ENCODE measurements at places on chromosomes 7 and 10.

GRCh38 chr7:816751-817671 lies 15.3 kb upstream of the SUN1 start:
- DNase-seq: no peak

- DNase-seq: no peak
Measured at GRCh38 chr7:65448816-65449504, 75.3 kb downstream of the ZNF92 start.

GRCh38 chr10:12750526-12751201 lies 250.8 kb downstream of the CCDC3 start:
- no peak for DNase-seq

GRCh38 chr10:485776-486175 lies 203.7 kb downstream of the DIP2C start:
- DNase-seq: no peak

DNA sequence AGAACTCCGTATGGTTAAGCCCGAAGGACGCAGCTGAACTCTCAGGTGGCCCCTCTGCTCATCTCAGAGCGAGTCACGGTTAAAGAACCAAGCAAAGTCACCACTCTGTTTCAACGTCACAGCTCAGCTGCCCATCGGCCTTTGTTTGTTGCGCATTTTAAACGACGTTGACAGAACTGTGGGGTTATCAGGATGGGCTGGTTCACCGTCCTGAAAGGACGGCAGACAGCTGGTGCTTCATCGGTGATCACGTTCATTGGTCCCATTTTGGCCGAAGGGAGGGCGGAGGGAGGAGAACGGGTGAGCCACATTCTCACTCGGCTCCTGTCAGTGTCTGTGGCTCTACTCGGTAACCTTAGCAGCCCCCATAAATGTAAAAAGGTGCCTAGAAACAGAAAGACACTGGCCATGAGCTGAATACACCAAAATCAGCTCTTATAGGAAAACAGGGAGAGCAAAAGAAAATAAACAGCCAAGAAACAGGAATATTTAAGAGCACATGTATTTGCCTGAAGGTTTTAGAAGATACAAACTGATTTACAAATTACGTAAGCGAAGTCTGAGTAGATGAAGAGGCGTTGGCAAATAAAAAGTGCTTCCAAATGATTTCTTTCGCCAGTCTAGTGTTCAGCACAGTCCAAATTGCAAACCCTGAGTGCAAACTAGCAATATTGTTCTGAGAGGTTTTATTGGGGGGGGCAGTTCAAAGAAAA lies 8.4 kb downstream of the PRKAG2 start:
- DNase-seq: no peak

DNA sequence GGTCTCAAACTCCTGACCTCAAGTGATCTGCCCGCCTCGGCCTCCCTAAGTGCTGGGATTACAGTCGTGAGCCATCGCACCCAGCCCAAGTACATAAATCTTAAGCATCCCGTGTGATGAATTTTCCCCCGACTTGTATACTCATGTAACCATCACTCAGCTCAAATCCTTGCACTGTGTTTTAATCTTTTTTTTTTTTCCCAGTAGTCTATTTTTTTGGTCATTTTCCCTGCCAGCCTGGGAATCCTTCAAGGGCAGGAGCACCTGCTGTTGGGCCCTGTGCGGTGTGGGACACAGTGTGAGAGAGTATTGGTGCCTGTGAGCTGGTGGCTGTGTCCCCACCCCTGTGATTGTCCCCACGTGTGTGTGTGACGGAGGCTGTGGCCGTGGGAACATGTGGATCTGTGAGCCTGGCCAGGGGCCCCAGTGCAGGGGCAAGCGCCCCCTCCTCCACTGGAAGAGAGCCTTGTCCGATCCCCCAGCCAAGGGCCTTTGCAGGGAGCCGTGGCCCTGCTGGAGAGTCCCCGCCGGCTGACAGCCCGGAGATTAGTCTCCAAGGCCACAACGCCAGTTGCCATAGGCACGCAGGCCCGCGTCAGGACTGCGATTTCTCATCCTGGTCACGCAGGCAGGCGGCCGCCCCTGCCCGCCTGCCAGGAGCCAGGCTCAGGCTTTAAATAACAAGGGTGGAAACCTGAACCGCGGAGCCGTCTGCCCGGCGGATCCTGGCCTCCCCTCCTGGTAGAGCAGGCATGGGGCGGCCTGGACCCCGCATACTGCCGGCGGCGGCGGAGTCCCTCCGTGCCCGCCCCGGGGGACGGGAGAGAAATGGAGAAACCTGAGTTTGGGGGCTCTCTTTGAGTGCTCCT lies 26.5 kb downstream of the GTF2IRD1 start:
- no peak for DNase-seq

DNA sequence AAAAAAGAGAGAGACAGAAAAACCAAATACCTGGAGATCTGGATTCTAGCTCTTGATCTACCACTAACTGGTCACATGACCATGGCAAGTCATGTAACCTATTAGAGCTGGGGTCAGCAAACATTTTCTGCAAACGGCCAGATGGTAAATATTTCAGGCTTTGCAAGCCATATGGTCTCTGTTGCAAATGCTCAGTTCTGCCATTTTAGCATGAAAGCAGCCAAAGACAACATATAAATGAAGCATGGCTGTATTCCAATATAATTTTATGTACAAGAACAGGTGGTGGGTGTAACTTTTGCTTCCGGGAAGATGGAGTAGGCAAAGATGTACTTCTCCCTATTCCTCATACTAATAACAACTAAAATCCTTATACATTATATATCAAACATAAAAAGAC lies 6.7 kb downstream of the FRA10AC1 start:
- DNase-seq: no peak

DNA sequence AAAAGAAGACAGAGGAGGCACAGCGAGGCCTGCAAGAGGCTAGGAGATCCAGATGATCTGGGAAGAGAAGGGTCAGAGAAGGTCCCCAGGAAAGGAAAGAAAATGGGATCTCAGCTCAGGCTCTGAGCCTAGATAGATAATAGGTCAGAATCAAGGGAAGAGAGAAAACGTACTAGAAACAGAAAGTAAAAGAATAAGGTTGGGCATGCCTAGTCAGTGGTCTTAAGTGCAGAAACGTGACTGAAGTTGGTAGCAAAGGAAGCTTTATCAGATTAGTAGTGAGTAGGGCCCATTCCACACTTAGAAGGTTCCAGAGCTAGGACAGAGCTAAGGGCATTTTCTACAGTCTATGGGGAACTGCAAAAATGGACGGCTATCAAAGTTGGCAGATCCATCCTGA lies 84.8 kb upstream of the ASAH2 start:
- DNase-seq: no peak

DNA sequence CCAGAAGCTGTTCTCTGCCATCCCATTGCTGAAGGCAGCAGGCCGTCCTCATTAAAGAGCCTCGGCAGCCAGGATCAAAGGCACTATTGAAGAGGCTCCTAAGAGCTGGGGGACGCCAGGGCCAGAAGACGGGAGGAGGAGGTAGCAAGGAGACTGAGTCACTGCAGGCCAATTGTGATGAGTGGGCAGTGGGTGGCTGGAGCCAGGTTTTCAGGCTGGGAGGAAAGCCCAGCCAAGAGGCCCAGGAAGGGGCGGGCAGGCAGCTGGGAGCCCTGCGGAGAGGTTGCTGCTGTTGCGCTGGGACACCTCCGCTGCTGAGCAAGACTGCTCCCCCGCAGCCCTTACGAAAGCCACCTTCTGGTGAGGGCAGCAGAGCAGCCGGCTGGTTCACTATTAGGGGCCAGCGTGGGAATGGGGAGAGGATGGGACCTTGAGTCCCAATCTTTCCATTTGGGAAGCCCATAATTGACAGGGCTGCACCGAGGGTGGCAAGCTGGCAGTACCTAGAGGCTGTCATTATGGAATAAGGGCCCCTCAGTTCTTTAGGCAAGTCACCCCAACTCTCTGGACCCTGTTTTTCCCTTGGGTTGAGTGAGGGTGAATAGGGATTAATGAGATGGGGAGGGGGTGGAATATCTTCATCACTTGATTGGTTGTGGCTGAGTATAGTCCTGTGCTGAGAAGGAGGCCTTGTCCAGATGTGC lies 48.4 kb downstream of the UNC5B start:
- no peak for DNase-seq

Measured in memory B cell (primary cell).